ENCODE measurements at places on chromosomes 4 and X.

DNA sequence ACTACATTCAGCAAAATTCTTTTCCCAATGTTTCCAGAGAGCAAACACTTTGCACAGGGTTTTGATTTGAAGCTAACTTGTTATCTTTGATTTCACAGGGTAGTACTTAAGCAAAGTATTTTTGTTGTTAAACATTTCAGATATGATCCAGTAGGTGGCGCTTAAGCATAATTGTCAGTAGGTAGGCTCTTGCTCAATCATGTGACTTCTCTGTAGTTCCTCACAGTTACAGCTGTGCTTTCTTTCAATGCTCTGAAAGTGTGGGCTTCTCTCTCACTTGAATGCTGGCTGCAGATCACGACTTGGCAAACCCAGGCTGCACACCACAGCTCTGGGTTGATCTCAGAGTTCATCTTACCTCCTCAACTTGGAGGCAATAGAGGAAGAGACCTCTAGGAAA, 1016.5 kb downstream of the SH3BGRL start:
- no peak for DNase-seq
- H3K27ac ChIP-seq, result no peak overlapping the region
- H3K36me3 ChIP-seq, result no peaks in the 10 kb centered on the region
- H3K27me3 ChIP-seq, result no peaks in the 10 kb centered on the region

GRCh38 chr4:74873545-74874301, 59.2 kb upstream of the PARM1 start:
- no peaks in the 10 kb centered on the region for H3K36me3 ChIP-seq
- H3K4me1 ChIP-seq, result peaks cover 8% of the 10 kb centered on the region
- H3K27ac ChIP-seq, result no peak overlapping the region
- no peak overlapping the region for H3K4me3 ChIP-seq

GRCh38 chr4:67130411-67130810, 414.9 kb downstream of the CENPC start:
- no peak for DNase-seq
- no peak overlapping the region for H3K4me3 ChIP-seq
- H3K36me3 ChIP-seq, result no peaks in the 10 kb centered on the region
- H3K27ac ChIP-seq, result no peak overlapping the region
- peaks cover 5% of the 10 kb centered on the region for H3K4me1 ChIP-seq
- H3K27me3 ChIP-seq, result no peaks in the 10 kb centered on the region

- no peak overlapping the region for H3K4me3 ChIP-seq
- no peaks in the 10 kb centered on the region for H3K27me3 ChIP-seq
- no peak overlapping the region for H3K27ac ChIP-seq
- DNase-seq, result no peak
- H3K36me3 ChIP-seq, result no peaks in the 10 kb centered on the region
These were observed 502.8 kb downstream of the CFAP47 start for GRCh38 chrX:36422368-36422767.

DNA sequence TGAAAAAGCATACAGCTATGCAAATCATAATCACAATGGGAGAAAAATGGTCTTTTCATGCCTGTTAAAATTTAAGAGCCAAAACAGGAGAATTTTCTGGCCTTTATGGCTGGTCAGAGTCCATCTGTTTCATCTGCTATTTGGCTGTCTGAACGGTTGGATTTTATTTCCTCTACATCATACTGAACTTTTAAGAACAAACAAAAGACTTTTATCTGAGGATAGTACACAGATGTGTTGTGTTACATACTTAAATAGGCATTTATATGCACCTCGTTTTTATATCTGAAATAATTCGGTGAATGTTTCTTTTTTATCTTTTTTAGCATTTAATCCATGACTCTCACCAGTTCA, 18.0 kb upstream of the WWC2 start:
- H3K4me3 ChIP-seq, result no peak overlapping the region
- H3K4me1 ChIP-seq, result no peaks in the 10 kb centered on the region
- H3K27ac ChIP-seq, result no peak overlapping the region
- no peak for DNase-seq
- no peaks in the 10 kb centered on the region for H3K36me3 ChIP-seq
